ENCODE measurements at places on chromosomes 1 and 21. TPM values are rescaled to one million over a fixed set of nuclear protein-coding genes. Genes with fewer than 3 reads are reported as not detected.
A peak's percentile ranks its signal among the peaks of the same experiment; 100 is the strongest.

The LAX1 gene
- total RNA-seq: 0.47 TPM

The RAB25 gene
- total RNA-seq: 0.44 TPM

The PROK1 gene
- not detected for total RNA-seq

The CLCA4 gene
- total RNA-seq: not detected

The LMOD1 gene
- 2.9 TPM for total RNA-seq

The CELA2B gene
- not detected for total RNA-seq

The SLAMF7 gene
- total RNA-seq: 0.81 TPM

The SMCP gene
- not detected for total RNA-seq

The MATN1 gene
- total RNA-seq: not detected

DNA sequence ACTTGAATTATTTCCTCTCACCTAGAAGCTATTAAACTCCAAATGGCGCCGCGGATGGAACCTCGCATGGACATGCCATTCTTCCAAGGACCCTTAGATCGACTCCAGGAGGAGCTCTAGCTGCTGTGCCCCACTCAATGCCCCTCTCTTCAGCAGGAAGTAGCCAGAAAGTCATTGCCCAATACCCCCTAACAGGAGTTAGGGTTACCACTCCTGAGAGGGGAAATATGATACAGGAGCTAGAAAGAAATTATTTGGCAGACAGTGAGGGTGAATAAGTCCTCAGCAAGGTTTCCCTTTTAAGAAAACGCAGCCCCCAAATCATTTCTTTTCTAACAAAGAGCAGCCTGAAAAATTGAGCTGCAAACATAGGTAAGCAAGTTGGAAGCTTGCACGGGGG lies 28.6 kb downstream of the TFB2M start:
- no peak for DNase-seq

GRCh38 chr21:45414396-45415187 lies 9.6 kb downstream of the COL18A1 start:
- DNase-seq: peak; percentile 15

GRCh38 chr1:231590453-231591198 lies 36.0 kb upstream of the DISC1 start:
- peak; percentile 52 for DNase-seq

GRCh38 chr1:15151377-15151806 lies 2.2 kb upstream of the TMEM51 start:
- no peak for DNase-seq

DNA sequence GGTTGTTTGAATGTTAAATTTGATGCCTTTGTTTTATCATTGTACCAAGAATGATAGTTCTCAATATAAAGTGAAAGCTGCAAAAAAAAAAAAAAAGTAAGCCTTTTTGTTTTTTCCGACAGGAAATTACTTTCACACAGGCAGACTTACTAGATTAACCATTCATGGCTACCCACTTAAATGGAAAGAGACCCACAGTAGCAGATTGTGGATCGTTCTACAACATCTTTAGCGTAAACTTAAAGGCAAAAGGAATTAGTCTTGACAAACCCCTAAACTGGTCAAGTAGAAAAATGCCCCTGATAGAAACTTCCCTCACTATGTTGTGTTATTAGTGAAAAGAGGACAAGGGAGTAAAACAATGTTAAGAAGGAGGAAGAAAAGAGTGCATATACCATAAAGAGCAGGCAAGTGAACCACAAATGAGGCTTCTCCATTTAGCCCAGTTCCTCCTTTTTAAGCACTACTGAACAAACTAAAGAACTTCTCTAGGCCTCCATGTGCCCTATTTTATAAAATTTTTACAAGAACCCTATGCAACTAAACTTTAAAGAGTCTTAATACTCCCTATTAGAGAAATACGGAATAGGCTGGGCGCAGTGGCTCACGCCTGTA lies 1560.3 kb downstream of the MRPL39 start:
- no peak for DNase-seq

GRCh38 chr1:88892357-88892877 lies 1.1 kb upstream of the GTF2B start:
- DNase-seq: peak; percentile 61

DNA sequence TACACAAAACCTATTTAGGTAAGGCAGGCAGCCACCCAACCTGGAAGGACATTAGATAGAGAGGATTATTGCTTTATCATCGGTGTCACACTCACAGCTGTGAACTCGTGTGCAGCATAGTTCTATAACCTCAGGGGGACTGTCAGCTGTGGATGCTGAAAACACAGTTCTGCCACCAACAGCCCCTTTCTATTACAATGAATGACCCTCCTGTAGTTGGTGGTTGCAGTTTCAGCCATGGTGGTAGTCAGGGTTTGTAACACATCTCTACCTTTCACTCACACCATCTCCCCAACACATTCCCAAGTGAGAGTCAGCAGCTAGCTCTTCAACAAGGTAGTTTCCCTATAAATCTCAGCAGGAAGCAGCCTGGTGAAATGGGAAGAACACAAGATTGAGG lies 136.8 kb downstream of the ZC3H11B start:
- DNase-seq: no peak

DNA sequence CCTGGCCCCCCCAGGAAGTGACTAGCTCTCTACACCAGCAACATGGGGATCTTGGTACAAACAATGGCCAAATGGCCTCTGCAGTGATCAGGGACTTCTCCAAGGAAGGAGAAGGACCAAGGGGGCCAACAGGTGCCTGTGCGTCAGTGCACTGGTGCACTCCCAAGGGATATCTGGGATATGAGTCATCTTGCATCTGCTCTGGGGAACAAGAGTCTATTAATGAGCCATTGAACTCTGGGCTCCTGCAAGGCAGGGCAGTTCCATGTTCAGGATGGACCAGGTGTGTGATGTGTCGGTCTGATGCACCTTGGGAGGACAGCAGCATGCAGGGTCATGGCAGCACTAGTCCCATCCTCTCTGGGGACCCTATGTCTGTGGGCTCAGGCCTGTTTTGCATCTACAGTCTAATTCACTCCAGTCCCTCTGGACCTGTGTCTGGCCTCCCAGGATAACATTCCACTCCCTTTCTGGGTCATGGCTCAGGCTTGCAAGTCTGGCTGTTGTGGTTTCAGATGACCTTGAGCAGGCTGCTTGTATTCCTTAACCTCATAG lies 125.3 kb downstream of the TRABD2B start:
- DNase-seq: no peak

GRCh38 chr1:204130981-204131892 lies 20.6 kb downstream of the ETNK2 start:
- DNase-seq: peak; percentile 49

GRCh38 chr1:160911441-160911840 lies 26.5 kb upstream of the ITLN1 start:
- DNase-seq: no peak

GRCh38 chr1:31183927-31184554 lies 55.6 kb downstream of the NKAIN1 start:
- DNase-seq: no peak

GRCh38 chr1:165225062-165225461 lies 131.5 kb downstream of the LMX1A start:
- DNase-seq: no peak

GRCh38 chr1:191498318-191498717 lies 659.9 kb upstream of the RGS18 start:
- DNase-seq: no peak

DNA sequence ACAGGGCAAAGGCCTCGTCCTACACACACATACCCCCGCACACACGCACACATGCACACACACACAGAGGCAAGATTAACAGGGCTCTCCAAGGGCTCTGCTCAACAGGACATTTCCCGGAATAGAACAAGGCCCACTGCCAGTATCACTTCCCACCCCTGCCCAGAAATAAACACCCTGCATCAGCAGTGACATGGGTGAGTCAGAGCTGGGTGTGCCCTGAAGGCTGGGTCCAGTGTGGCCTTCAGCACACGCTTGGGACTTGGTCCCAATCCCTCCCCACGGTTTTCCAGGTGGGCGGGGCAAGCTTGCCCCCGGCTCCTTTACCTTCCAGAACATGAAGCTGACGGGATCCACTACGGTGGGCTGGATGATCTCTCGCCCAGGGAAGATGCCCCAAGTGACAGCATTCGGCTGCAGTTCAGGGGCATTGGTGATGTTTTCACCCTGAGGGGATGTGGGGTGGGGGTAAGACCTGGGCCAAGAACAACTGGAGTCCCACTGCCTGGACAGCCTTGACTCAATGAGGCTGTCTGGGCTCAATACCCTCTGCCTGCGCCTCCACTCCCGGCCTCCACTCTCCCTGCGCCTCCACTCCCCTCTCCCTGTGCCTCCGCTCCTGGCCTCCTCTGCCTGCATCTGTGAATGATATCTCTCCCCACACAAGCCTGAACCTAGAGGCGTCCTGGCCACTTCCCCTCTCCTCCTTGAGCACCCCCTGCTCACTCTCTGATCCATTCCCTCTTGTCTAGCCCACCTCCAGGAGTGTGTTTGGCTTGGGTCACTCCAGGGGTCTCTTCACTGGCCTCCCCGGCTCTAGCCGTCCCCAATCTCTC lies 14.7 kb downstream of the MTHFR start:
- DNase-seq: peak; percentile 76

GRCh38 chr1:239058190-239058589 lies 328.2 kb upstream of the CHRM3 start:
- no peak for DNase-seq

GRCh38 chr21:42373196-42373907 lies 7.0 kb upstream of the TFF1 start:
- peak; percentile 25 for DNase-seq

DNA sequence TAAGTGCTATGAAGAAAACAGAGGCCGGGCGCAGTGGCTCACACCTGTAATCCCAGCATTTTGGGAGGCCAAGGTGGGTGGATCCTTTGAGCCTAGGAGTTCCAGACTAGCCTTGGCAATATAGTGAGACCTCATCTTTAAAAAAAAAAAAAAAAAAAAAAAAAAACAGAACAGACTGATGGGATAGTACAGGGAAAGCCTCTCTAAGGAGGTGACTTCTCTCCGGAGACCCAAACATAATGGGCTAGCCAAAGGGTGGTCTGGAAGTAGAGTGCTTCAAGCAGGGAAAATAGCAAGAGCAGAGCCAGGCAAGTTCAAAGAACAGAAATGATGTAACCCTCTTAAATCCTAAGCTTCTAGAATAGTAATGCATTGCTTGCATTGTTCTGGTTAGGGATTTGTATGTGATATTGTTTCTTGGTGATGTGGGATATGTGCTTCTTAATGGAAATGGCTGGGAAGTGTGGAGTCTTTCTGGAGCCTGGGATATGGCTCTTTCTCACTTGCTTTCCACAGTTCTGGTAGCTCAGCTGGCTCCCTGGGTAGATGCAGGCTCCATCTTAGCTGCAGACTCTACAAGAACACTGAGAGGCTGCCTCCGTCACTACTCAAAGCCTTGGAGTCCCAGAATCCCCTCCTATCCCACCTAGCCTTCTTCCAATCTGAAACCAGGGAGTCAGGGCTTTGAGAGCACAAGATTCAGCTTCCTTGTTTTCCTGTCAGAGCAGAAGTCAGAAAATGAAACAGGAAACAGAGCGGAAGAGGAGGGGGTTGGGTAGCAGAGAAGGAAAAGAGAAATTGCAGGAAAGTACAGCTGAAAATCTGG lies 1.9 kb upstream of the PIGV start:
- no peak for DNase-seq

DNA sequence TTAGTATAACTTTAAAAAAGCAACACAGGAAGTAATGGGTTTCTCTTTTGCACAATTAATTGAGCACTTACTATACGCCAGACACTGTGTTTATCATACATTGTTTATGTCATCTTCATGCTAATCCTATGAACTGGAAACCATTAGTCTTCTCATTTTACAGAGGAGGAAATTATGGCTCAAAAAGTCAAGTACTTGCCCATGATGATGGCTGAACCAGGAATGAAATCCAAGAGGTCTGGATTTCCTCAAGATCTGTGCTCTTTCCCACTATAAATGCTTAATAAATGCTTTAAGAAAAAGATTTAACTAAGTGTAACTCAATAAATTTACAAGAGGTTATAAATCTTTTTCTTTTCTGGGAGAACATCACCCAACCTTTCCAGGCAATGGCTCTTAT lies 303.7 kb upstream of the RRP15 start:
- DNase-seq: no peak

GRCh38 chr1:234372011-234372757 lies 1.1 kb upstream of the COA6 start:
- no peak for DNase-seq

DNA sequence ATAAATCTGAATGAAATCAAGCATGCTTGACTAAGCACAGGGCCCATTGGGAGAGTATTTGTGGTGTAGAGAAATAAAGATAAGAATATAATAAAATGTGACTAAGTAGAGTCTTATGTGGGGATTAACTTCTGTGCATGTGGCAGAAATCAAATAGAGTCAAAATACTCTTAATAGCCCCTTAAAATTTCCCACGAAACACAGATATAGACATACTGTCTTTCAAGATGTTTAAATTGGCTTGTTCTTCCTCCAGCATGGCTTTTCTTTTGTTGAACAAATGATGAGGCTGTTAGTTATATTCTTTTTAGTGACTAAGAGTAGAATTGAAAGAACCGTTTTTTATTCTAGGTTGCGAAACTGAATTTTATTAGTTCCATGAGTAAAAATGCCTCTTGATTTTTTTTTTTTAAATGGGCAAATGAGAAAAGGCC lies 112.3 kb downstream of the RPS6KC1 start:
- DNase-seq: no peak

DNA sequence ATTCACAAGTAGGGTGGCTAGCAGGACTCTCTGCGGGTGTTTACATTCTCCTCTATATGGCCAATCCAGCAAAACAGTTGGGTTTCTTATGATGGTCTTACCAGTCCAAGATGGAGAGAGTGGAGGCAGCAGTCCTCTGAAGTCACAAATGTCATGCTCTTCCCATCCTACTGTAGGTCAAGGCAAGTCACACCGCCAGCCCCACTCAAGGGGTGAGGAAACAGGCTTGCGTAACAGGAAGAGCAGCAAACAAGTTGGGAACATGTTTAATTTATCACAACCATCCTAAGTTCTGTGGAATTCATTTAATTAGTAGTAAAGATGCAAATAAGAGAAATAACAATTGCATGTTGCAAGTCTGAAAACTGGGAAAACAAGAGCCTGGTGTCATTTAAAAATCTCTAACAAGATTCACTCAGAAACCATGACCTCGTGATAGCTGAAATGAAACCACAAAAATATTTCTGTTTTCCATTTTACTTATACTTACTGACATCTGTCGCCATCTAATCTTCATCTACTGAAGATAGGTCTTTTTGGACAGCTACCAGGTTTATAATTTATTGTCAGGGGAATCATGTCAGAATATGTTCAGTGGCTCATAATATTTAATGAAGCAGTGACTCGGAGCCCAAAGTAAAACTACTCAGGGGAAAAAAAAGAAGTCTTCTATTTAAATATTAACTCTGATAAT lies 349.1 kb upstream of the FMN2 start:
- no peak for DNase-seq

Measured in right lobe of liver (tissue), 6 donors.